Suprapubic skin (tissue), 4 donors: ENCODE measurements at places on chromosomes 12 and 14. TPM values are rescaled to one million over a fixed set of nuclear protein-coding genes. Genes with fewer than 3 reads are reported as not detected.

- DNase-seq: no peak
Observed at GRCh38 chr12:101108130-101108529, 101.9 kb downstream of the SLC5A8 start.

The ARF3 gene
- 98.7 TPM for total RNA-seq

DNA sequence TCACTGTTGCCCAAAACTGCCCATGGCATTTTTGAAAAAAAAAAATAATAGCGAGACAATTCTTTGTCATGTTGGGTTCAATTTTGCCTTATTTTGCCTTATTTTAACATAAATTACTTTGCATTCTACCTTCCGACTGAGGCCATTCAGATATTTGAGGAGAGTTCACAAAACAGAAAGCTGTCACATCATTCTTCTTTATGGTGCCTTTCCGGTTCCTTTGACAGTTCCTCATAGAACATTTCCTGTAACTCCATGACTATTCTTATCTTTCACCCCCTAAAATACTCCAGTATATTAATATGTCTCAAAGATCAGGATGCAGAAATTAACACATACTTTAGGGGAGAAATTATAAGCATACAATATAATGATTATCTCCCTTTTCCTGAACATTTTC lies 476.7 kb downstream of the NOVA1 start:
- no peak for DNase-seq

DNA sequence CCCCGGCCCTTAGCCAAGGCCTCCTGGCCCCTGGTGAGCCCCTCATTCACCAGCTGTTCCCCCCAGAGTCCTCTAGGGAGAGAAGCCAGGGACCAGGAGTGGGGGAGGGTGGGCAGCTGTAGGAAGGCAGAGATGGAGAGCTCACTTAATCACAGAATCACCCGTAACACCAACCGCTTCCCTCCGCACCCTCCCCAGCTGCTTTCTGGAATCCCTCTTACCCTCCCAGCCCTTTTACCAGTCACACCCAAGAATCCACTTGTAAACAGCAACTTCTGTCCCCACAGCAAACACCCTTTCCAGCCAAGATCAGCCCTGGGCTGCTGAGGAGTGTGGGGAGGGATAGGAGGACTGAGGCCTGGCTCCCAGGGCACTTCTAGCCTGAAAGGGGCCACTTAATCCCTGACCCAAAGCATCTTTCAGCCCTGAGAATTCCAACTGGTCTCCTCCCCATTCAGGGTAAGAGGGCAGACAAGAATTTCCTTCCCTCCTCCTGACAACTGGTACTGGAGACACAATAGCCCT lies 18.8 kb downstream of the NCKAP5L start:
- peak; percentile 61 for DNase-seq

DNA sequence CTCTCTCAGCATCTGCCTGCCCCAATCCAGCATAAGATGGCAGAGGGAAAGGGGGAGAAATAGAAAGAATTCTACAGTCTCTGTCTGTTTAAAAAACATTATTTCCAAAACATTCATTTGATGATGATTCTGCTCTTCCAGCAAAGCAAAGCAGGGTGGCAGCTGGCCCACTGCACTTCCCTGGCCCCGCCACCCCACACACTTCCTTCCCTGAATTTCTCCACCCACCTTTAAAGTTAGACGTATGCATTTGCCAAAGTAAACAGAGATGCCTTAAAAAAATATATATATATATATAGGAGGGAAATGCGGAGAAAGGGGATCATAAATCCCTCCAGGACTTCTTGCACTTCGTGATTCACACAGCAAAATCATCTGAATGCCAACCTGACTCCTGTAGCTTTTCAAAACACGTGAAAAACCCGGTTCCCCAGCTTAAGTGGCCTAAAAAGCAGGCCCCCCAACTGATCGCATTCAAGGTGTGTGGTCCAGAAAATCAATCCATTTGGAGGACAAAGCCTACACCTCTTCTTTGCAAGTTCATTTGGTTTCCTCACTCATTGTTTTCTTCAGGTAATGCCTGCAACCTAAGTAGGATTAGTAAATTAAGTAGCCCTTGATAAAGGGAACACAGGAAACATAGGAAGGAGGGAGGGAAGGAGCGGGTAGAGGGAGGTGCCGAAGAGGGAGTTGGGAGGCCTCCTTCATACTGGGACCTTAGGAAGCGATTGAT lies 68.8 kb downstream of the LLPH start:
- no peak for DNase-seq
